Dorsolateral prefrontal cortex (tissue), 122 donors: ENCODE measurements at places on chromosomes 12 and 14. TPM values are rescaled to one million over a fixed set of nuclear protein-coding genes. Genes with fewer than 3 reads are reported as not detected.

The SERPINA9 gene
- not detected for total RNA-seq

The ENDOU gene
- 2.2 TPM for total RNA-seq

The LRP6 gene
- total RNA-seq, result 48.1 TPM

The CLEC9A gene
- total RNA-seq, result 0.85 TPM

The ITFG2 gene
- total RNA-seq, result 54.0 TPM

The FGF6 gene
- not detected for total RNA-seq

The MTHFD1 gene
- 47.0 TPM for total RNA-seq

The CLEC4C gene
- total RNA-seq, result not detected

The CHGA gene
- 192 TPM for total RNA-seq
